ENCODE measurements at places on chromosomes 5 and 9. TPM values are rescaled to one million over a fixed set of nuclear protein-coding genes. Genes with fewer than 3 reads are reported as not detected.

The DBH gene
- total RNA-seq: not detected

The FOXD4L4 gene
- total RNA-seq: 0.15 TPM

The OR13C3 gene
- not detected for total RNA-seq

The RAB14 gene
- total RNA-seq: 66.4 TPM

The C9orf153 gene
- total RNA-seq: 1.0 TPM

The ZNF346 gene
- 18.5 TPM for total RNA-seq

The ZNF462 gene
- 0.67 TPM for total RNA-seq

The PAPPA gene
- 0.35 TPM for total RNA-seq

The CDC20B gene
- total RNA-seq: not detected

The SURF1 gene
- 13.9 TPM for total RNA-seq

The ANKRD34B gene
- not detected for total RNA-seq

The PLAC8L1 gene
- 0.69 TPM for total RNA-seq

The MRPL36 gene
- 50.3 TPM for total RNA-seq

The FCN2 gene
- total RNA-seq: not detected

The GPR151 gene
- not detected for total RNA-seq

The PCDHGA5 gene
- not detected for total RNA-seq

The RNF208 gene
- 3.5 TPM for total RNA-seq

The LHX3 gene
- 0.16 TPM for total RNA-seq

The ZNF883 gene
- 0.76 TPM for total RNA-seq

The MEF2C gene
- total RNA-seq: 0.77 TPM

The PCDHGB6 gene
- total RNA-seq: not detected

The C9 gene
- total RNA-seq: not detected

The ECPAS gene
- total RNA-seq: 103 TPM

The OMD gene
- not detected for total RNA-seq

The SLC25A2 gene
- total RNA-seq: 0.42 TPM

The PCDHB6 gene
- not detected for total RNA-seq

The TNFSF15 gene
- 0.13 TPM for total RNA-seq

The PCDHB16 gene
- not detected for total RNA-seq

The MLANA gene
- not detected for total RNA-seq

The PTPDC1 gene
- total RNA-seq: 5.8 TPM

The SMARCA2 gene
- total RNA-seq: 119 TPM

The SPINK4 gene
- not detected for total RNA-seq

The CARD6 gene
- total RNA-seq: 4.8 TPM

The ANKDD1B gene
- total RNA-seq: 0.34 TPM

The SLC36A2 gene
- not detected for total RNA-seq

The TNPO1 gene
- 117 TPM for total RNA-seq

The CDKN2B-AS1 gene
- total RNA-seq: 0.93 TPM

The HINT2 gene
- total RNA-seq: 27.7 TPM

The NTRK2 gene
- 9.9 TPM for total RNA-seq

The GPR150 gene
- total RNA-seq: 0.35 TPM

The CCDC152 gene
- 0.79 TPM for total RNA-seq

The ZFP2 gene
- 0.35 TPM for total RNA-seq

The PPP1R26 gene
- 2.5 TPM for total RNA-seq

The HK3 gene
- total RNA-seq: 0.76 TPM

The TMC1 gene
- 0.41 TPM for total RNA-seq

The DOLK gene
- 5.3 TPM for total RNA-seq

Measured in activated T-helper 17 cell treated with anti-CD3 and anti-CD28 coated beads, Interleukin-2, amount 50 U/mL, for 72 hours (primary cell).